ENCODE measurements at places on chromosomes 12 and 14.

- DNase-seq = no peak
These were observed 7.8 kb downstream of the AKT1 start for GRCh38 chr14:104787736-104788135.

GRCh38 chr14:101600336-101600890, 39.1 kb downstream of the DIO3 start:
- no peak for DNase-seq

- DNase-seq = no peak
These were observed 7.3 kb downstream of the HELB start for GRCh38 chr12:66309606-66310005.

- DNase-seq = no peak
These were observed 209.5 kb upstream of the ARHGAP5 start for GRCh38 chr14:31867570-31867969.

Data from GM12891 (cell line).